GM18507 (cell line): ENCODE measurements at places on chromosomes 4 and X.

DNA sequence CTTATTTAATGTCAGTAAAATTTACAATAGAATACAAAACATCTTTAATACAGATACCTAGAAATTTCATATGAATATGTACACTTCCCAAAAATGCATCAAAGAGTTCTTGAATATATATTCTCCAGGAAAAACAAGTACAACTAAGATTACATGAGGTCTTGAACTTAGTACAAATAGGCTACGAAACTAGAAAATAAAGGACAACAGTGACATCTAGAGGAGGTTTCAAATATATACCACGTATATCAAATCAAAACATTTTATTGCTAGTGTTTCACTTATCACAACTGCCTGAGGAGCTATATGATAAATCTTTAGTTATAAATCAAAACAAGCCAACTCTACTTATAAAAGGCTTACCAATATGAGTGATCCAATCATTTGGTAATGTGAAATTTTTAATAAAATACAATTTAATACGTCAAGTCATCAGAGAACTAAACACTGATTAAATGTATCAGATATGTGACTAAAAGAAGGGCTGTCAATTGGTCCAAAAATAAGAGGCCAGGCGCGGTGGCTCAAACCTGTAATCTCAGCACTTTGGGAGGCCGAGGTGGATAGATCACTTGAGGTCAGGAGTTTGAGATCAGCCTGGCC lies 36.6 kb downstream of the ANAPC10 start:
- DNase-seq = no peak

DNA sequence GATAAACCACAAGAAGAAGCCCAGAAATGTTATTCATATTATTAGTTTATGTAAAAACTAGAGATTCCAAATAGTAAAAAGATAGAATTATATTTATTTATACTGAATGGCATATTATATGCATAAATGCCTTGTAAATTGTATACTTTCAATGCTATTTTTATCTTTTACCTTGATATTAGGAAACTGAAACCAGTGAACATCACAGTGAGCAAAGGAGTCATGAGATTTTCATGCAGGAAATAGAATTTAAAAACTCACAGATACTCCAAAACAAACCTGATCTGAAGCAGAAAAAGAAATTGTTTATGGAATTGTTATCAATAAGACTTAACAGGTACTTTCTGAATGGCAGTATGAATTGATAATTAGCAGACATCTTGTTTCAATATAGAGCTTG lies 207.3 kb upstream of the CENPE start:
- DNase-seq = no peak

DNA sequence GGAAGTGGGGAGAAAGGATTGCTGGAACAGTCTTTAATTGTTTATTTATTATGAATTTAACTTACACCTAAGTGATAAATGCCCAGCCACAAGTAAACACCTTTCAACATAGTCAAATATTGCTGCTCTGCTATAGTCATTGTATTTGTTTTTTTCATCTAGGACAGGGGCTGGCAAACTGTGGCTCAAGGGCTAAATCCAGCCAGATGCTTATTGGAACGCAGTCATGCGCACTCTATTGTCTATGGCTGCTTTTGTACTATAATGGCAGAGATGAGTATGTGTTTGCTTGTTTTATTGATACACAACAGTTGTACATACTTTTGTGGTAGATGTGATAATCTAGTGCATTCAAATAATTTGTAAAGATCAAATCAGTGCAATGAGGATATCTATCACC lies 95.3 kb downstream of the ZAR1 start:
- no peak for DNase-seq

DNA sequence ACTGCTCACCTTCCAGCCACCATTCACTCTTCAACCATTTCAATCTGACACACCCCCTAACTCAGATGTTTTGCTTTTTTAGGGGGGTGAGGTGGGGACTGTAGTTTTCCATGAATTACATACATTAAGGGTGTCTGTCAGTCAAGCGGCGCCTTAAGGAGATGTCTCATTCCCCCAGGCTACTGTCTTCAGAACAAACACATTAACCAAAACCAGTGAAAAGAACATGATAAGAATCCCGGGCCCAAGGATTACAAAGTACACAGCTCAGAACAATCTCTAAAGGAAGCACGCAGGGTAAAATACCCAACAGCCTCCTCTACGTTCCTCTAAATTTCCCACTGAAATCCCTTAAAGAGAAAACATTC lies 62.5 kb upstream of the IRF2 start:
- no peak for DNase-seq

GRCh38 chrX:30649859-30650258 lies 3.4 kb upstream of the GK start:
- no peak for DNase-seq

DNA sequence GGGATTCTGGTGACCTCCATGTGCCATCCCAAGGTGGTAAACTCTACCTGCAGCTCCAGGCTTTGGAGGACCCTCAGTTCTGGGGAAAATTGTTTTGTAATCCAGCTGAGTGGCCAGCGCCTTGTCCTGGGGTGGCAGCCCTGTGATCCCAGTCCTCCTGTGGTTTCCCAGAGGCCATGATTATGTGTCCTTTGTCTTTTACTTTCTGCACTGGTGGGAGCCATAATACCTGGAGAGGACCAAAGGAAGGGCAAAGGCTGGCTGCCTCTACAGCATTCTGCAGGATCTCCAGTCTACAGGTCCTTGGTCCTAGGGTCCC lies 64.0 kb downstream of the NBDY start:
- DNase-seq = no peak

- DNase-seq = no peak
These were observed 94.6 kb downstream of the PAPSS1 start for GRCh38 chr4:107625391-107625902.

DNA sequence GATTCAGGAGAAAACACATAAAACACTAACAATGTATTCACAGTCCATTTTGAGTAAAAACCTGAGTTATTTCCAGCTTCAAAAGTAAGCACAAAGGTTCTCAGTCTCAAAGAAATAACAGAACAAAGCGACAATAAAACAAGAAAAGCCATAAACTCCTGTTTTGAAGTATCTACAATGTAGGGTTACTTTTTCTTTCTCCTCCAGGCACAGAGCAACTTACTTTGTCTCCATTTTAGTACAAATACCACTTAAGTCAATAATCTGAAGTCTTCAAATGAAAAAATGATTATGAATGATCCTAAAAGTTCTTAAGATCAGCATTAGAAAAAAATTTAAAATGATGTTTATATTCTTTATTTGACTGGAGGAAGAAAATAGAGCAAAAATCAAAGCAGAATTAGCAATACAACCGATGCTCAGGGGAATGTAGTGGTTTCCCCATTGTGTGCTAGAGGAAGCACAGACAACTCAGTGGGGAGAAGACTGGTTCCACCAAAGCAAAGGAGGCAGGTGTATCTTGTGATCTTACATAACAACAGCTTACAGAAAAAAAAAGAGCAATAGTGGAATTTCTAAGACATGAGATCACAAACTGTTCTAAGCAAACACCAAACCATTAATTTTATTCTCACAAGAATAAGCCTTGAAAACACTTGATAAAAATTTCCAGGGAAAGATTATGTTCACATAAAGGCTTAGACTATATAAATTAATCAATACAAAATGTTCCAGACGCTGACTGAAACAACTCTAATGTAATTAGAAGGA lies 35.1 kb downstream of the EPHA5 start:
- no peak for DNase-seq

DNA sequence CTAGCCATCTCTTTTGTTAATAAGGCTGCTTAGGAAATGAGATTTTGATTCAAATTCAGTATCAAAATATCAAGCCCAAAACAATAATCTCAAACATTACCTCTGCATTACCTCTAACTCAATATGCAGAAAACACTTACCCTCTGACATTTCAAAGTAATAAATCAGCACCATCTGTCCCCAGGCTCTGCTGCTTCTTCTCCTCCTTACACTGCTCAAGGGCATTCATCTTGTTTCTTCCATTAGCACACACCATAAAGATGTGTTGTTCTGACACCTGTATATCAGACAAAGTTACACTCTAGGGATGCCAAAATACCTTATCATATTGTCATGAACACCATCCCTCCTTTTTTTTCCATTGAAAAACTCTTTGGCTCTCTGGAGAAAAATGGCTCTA lies 1630.3 kb downstream of the RPA4 start:
- no peak for DNase-seq

GRCh38 chrX:13212191-13212651 lies 107.6 kb downstream of the ATXN3L start:
- DNase-seq = no peak

GRCh38 chr4:157265281-157265680 lies 44.8 kb downstream of the GRIA2 start:
- no peak for DNase-seq

DNA sequence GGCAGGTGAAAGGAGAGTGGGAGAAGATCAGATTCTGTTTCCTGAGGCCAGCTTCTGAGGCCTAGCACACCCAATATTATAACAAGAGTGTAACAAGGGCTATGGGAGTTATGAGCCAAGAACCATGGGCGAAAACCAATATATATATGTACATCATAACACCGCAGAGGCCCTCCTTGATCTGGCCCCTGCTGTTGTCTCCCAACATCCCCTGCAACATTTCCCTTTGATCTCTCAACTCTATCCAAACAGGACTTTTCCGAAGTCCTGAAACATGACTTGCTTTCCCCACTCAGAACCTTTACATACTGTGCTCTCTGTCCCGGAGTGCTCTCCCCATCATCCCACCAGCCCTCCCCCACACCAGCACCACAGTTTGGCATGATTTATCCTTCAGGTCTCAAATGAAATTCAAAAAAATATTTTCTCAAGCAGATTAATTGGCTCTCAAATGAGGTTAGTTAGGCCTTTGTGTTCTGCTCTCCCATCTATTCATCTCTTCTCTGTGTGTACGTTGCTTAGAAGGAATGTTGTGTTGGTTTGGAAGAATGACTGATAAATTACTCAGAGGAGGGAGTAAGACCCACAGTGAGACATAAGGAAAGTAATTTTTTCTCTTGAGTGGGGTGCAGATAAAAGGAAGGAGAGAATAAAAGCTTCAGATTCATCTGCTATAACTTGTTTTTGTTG lies 58.1 kb upstream of the SMIM10 start:
- DNase-seq = no peak

DNA sequence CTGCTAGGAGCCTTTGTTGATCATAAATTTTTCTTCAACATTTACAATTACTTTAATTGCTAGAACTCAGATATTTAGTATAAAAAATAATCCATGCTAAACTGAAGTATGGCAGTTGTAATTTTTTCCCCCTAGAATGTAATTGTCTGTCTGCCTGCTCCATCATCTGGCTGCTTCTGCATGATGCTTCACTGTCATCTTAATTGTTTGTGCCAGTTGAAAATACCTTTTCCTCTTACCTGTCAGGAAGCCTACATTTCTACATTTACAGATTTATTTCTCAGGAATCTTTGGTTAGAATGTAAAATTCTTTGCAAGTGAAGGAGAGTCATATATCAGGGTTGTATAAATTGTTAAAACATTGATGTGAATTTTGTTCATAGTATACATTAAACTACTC lies 348.6 kb downstream of the GRXCR1 start:
- no peak for DNase-seq

DNA sequence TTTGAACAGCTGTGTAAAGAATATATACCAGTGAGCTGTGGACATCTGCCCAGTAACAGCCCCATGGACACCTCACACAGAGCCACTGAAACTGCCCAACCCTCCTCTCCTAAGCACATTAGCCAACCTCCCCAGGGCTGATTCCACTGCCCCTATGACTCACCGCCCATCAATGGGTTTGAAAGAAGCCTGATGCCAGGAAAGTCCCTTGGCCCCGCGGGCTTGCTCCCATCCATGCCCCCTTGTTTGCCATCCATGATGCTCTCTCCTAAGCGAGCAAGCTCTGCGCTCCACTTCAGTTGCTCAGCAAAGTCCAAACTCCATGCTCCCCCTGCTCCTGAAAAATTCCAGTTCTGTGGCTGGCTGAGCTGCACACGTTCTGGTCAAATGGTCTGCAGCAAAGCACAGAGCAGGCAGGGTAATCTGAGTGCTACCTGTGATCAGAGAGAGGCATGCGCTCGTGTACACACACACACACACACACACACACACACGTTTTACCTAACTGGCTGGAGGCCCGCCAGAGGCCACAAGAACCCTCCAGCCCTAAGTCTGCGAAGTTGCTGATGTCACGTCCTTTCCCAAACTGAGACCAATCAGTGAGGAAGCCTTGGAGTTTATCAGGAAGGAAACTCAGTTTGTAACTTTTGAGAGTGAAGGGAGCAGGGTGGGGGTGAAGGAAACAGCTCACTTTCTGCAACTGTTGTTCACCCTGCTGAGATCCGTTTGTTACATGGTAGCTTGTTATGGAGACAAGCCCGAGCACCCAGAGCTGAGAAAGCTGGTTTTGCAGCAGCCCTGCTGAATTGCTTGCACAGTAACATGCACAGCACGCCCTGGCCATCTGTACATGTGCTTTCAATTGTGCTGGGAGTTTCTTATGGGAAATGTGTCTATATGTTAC lies at the start of gene ASB9:
TSS of gene ASB9 (minus strand) at position 466 of the 904 bp plus-strand sequence. CDS start at position 257, 209 bp downstream.
- DNase-seq = no peak

DNA sequence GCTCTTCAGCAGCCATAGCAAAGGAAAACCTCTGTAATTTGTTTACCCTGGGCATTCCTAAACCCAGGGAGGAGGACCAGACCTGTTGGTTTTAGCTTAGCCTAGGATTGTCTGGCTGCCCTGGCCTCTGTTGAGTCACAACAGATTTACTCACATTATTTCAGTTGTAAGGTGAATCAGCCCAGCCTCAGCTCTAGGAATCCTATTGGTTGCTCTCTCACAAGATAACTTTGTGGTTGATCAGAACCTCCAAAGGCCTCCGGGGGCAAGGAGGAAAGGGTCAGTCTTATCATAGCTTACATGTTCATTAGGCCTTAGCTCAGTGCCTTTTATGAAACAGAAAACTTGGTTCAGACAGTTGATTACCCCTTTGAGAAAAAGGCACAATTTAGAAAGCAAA lies 41.0 kb downstream of the PDK3 start:
- DNase-seq = no peak
